A549 treated with Hydrocortisone at 1 μM for 4 hours (cell line): ENCODE measurements at places on chromosomes 1 and 21. TPM values are rescaled to one million over a fixed set of nuclear protein-coding genes. Genes with fewer than 3 reads are reported as not detected.

SF3B4 gene
- total RNA-seq = 124 to 137 TPM (median 126 TPM) in 5 replicates

S100A7 gene
- total RNA-seq = not detected in 5 replicates

AQP10 gene
- not detected in 5 replicates for total RNA-seq

MED8 gene
- 34.9 to 37.9 TPM (median 37.3 TPM) in 5 replicates for total RNA-seq

TRIM46 gene
- 1.7 to 2.9 TPM (median 2.7 TPM) in 5 replicates for total RNA-seq

FMO3 gene
- not detected in 5 replicates for total RNA-seq

RSPH1 gene
- total RNA-seq = 0.63 to 0.93 TPM (median 0.84 TPM) in 5 replicates

RIPPLY3 gene
- total RNA-seq = 0.38 to 0.59 TPM (median 0.59 TPM) in 5 replicates

KRTAP6-1 gene
- not detected in 5 replicates for total RNA-seq

AADACL3 gene
- not detected in 5 replicates for total RNA-seq

GRIK1 gene
- total RNA-seq = not detected in 5 replicates

PRR9 gene
- total RNA-seq = not detected in 5 replicates

APCS gene
- total RNA-seq = not detected in 5 replicates

INTS3 gene
- total RNA-seq = 18.7 to 21.0 TPM (median 20.5 TPM) in 5 replicates

CACNA1S gene
- 0.02 TPM in 1 of 5 replicates, not detected in the others for total RNA-seq

SPRR2F gene
- not detected in 5 replicates for total RNA-seq

OR10Z1 gene
- not detected in 5 replicates for total RNA-seq

SLX9 gene
- total RNA-seq = 40.0 to 59.7 TPM (median 57.9 TPM) in 5 replicates

PADI2 gene
- total RNA-seq = 0.89 to 1.2 TPM (median 1.00 TPM) in 5 replicates

CD53 gene
- 0.07 TPM in 1 of 5 replicates, not detected in the others for total RNA-seq

ARHGEF16 gene
- 4.5 to 5.4 TPM (median 5.1 TPM) in 5 replicates for total RNA-seq

TEKT2 gene
- 0.07 TPM in 1 of 5 replicates, not detected in the others for total RNA-seq

PTPN22 gene
- total RNA-seq = not detected in 5 replicates

FCMR gene
- total RNA-seq = 3.4 to 7.7 TPM (median 5.1 TPM) in 5 replicates

PHACTR4 gene
- 19.7 to 28.9 TPM (median 22.6 TPM) in 5 replicates for total RNA-seq

TPTE gene
- not detected in 5 replicates for total RNA-seq

PADI4 gene
- not detected in 5 replicates for total RNA-seq

PGBD5 gene
- total RNA-seq = 0.31 to 0.48 TPM (median 0.44 TPM) in 5 replicates

AXDND1 gene
- total RNA-seq = 0.16 to 0.48 TPM (median 0.36 TPM) in 5 replicates

RPE65 gene
- not detected in 5 replicates for total RNA-seq

UBXN10 gene
- not detected in 5 replicates for total RNA-seq

NECTIN4 gene
- 1.00 to 2.2 TPM (median 2.0 TPM) in 5 replicates for total RNA-seq

CELA2B gene
- 0.14 TPM in 1 of 5 replicates, not detected in the others for total RNA-seq

MPZ gene
- 0.13 to 0.27 TPM (median 0.21 TPM) in 4 of 5 replicates, not detected in the other for total RNA-seq

ILDR2 gene
- total RNA-seq = 0.01 to 0.06 TPM (median 0.02 TPM) in 4 of 5 replicates, not detected in the other

CADM3 gene
- total RNA-seq = 0.02 to 0.15 TPM (median 0.08 TPM) in 5 replicates

CCDC181 gene
- 0.06 to 0.22 TPM (median 0.13 TPM) in 4 of 5 replicates, not detected in the other for total RNA-seq

CFAP74 gene
- 0.15 TPM in 1 of 5 replicates, not detected in the others for total RNA-seq

SYT11 gene
- total RNA-seq = 0.92 to 1.5 TPM (median 1.3 TPM) in 5 replicates

VSIG8 gene
- 0.08 to 0.15 TPM in 2 of 5 replicates, not detected in the others for total RNA-seq

CFAP45 gene
- total RNA-seq = 0.41 to 0.83 TPM (median 0.59 TPM) in 5 replicates

NBPF4 gene
- total RNA-seq = 0.13 to 0.21 TPM (median 0.15 TPM) in 5 replicates

PCAT6 gene
- total RNA-seq = 2.6 to 4.2 TPM (median 3.8 TPM) in 5 replicates

EDARADD gene
- 2.9 to 3.6 TPM (median 3.2 TPM) in 5 replicates for total RNA-seq

HHIPL2 gene
- 9.2 to 12.9 TPM (median 10.6 TPM) in 5 replicates for total RNA-seq

OVAAL gene
- 0.08 to 0.15 TPM (median 0.10 TPM) in 5 replicates for total RNA-seq

ARTN gene
- total RNA-seq = 0.07 to 0.46 TPM (median 0.22 TPM) in 5 replicates

RORC gene
- total RNA-seq = 0.05 to 0.13 TPM (median 0.08 TPM) in 4 of 5 replicates, not detected in the other

RGS1 gene
- total RNA-seq = not detected in 5 replicates

A3GALT2 gene
- total RNA-seq = not detected in 5 replicates

SPRR4 gene
- total RNA-seq = not detected in 5 replicates

NUP210L gene
- not detected in 5 replicates for total RNA-seq

TDRD5 gene
- total RNA-seq = 0.03 to 0.05 TPM (median 0.05 TPM) in 3 of 5 replicates, not detected in the others

SYT6 gene
- 0.13 to 0.36 TPM (median 0.25 TPM) in 5 replicates for total RNA-seq

USP48 gene
- total RNA-seq = 13.9 to 20.6 TPM (median 16.5 TPM) in 5 replicates
